ENCODE measurements at places on chromosomes 16 and 17.

- no peak for DNase-seq
Measured at GRCh38 chr17:74452033-74452840, 14.2 kb upstream of the CD300A start.

DNA sequence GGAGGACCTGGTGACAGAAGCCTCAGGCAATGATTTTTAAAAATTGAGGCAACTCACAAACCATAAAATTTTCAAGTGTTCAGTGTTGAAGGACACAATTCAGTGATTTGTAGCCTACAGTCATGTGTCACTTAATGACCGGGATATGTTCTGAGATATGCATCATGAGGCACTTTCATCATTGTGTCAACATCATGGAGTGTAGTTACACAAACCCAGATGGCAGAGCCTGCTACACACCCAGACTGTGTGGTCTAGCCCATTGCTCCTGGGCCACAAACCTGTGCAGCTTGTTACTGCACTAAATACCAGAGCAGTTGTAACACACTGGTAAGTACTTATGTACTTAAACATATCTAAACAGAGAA lies 1.6 kb downstream of the PRSS41 start:
- no peak for DNase-seq

GRCh38 chr17:58989629-58990028 lies 117.1 kb downstream of the TRIM37 start:
- no peak for DNase-seq

DNA sequence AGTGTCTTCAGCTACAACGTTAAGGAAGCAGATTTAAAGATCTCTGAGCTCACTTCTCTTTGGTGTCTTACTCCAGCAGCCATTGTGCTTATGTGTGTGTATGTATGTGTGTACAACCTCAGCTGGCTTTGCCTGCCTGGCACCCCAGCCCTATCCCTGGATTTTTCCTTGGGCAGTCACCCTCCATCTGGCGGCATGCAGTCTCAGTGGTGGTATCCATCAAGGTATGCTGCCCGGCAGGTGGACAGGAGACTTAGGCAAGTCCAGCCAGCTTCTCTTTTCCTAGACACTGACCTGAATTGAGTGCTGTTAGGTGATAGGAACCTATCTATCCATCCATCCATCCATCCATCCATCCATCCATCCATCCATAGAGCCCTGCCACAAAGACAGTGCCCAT lies 280.8 kb upstream of the CCL2 start:
- no peak for DNase-seq

GRCh38 chr16:56519459-56520250 lies at the start of gene BBS2:
Gene BBS2, minus strand, starts transcription at chr16:56520024. Its CDS starts 162 bp downstream, at chr16:56519862.
- DNase-seq: peak; percentile 92

Data from GM12865 (cell line).